OCI-LY7 (cell line): ENCODE measurements at places on chromosomes 16 and 17. TPM values are rescaled to one million over a fixed set of nuclear protein-coding genes. Genes with fewer than 3 reads are reported as not detected.

OSGIN1 gene
- total RNA-seq: 1.0 and 2.0 TPM in 2 replicates

PLA2G10 gene
- 0.39 TPM in 1 of 2 replicates, not detected in the other for total RNA-seq

CHST6 gene
- 0.13 TPM in 1 of 2 replicates, not detected in the other for total RNA-seq

FBXW10 gene
- not detected in 2 replicates for total RNA-seq

DNA sequence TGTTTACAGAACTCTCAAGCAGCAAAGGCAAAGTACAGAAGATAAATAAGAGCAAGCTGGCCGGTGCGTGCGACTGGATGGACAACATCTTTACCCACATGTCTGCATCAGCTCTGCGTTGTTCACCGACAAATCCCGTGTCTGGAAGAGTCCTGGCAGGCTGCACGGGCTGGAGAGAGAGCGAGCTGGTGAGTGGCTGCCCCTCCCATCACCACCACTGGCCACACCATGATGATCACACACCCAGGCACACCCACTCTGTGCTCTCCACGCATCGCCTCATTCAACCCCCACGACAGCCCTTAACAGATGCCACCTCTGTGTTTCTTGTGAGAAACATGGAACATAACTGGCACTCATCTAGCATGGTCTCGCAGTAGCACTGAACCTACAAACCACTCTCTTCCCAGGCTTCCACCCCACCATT is 59.2 kb downstream of the ANKRD11 start:
- no peak for DNase-seq

GRCh38 chr16:47519546-47519945 is 58.4 kb downstream of the PHKB start:
- DNase-seq: no peak

- DNase-seq: no peak
These were observed 39.7 kb downstream of the PSME3IP1 start for GRCh38 chr16:57146040-57146647.

DNA sequence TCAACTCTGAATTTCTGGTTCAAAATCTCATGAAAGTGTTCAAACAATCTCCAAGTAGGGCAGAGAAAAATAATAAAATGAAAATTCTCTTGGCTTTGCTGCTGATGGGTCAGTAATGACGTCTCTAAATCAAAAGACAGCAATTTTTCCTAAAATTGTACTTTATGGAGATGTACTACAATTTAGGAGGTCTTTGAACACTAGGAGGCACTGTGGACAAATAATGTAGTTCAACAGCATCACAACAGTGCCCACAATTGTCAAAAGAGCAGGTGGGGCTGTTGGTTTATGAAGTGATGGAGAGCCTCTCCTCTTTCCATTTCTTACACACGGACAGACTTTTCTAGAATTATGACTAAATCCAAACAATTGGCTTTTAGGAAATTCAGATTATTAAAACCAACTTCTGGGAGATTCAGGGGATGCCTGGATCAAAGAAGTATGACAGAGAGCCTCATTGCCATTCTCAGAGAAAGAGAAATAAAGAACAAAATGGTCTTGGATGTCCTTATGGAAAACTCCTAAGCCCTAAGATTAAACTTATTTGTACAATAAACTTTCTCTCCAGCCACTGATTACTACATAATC is 23.8 kb downstream of the EZH1 start:
- DNase-seq: peak; percentile 84

GRCh38 chr16:82067042-82067803 is 32.2 kb downstream of the HSD17B2 start:
- no peak for DNase-seq

- no peak for DNase-seq
These were observed 14.6 kb downstream of the KRT39 start for GRCh38 chr17:40952154-40952553.

DNA sequence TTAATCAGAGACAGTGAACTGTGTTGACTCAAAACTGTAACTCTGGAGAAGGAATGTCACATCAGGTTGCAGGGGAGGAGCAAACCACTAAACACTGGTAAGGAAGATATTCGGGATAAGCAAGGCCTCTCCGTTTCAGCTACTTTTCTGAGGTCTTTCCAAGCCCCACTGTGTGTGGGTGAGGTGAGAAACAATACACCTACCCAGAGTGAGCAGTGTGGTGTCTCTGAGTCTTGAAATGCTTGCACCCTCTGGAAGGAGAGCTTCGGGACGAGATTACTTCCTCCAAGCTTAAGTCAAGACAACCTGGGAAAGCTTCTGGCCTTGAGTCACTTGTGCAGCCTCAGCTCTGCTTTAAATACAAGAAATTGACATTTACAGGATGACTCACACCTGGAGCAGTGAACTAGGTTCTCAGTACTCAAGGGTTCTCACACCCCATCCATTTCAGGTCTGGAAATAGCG is 2.5 kb upstream of the MAP3K14 start:
- DNase-seq: no peak

GRCh38 chr16:60142619-60143347 is 1408.7 kb upstream of the GOT2 start:
- DNase-seq: no peak
